GF-D8 (cell line): ENCODE measurements at places on chromosomes 16 and 17.

- DNase-seq: no peak
Observed at GRCh38 chr16:50643192-50643591, 37.9 kb downstream of the SNX20 start.

DNA sequence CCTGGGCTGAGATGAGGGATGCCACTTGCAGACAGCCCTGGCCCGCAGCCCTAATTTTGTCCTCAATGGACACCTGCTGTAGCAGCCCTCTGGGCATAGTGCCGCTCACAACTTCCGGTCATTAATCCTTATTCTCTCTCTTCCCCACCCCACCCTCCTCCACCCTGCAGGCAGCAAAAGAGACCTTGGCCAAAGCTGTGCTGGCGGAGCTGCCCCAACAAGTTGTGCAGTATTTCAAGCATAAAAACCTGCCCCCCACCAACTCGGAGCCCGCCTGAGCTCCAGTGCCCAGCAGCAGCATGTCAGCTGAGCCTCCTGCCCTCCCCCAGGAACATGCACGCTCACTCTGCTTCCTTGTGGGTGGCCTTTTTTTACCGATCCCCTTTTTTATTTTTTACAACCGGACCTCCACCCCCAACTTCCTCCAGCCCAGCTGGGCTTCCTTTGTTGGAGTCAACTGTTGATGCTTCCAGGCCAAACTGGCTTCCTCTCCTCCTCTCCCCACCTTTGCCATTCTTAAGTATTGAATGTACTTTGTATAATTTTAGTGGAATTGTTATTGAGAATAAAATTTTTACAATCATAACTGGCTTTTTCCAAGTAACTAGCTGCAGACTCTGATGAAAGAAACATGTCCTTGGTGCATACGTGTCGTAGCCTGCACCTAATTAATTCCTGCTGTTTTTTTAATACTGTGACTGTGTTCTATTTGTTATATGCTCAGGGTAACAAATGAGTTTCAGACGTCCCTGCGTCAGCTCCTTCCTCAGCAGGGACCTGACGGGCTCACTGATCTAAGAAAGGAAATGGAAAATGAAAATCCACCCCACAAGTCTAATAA lies 38.2 kb downstream of the PSME3IP1 start:
- DNase-seq: peak; percentile 84

DNA sequence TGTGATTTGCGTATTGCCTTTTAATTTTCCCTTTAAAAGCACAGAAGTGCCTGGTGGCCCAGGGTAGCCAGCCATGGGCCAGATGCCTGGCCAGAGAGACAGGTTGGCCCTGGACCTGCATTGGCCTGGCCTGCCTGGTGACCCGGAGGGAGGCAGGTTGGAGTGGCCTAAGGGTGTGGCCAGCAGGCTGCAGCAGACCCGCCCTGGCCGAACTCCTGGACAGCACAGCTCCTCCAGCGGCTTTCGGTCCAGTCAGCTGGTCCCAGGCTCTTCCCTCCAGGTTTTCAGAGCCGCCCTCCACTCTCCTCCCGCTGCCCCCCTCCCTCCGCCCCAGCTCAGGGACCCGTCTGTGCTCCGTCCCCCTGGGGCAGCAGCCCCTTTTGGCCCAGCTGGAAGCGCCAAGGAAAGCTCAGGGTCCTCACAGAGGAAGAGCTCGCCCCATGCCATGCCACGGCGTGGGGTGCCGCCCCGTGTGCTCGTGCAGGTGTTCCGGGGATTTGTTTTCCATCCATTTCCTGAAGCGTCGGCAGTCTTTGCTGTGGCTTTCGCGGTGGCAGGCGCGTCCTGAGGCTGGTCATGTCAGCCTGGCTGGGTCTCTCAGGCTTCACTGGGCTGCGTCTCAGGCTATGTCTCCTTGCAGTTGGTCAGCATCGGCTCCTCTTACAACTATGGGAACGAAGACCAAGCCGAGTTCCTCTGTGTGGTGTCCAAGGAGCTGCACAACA lies 18.1 kb downstream of the PRSS27 start:
- DNase-seq: no peak

- no peak for DNase-seq
Observed at GRCh38 chr17:32486111-32486700, 587 bp upstream of the CDK5R1 start.

GRCh38 chr16:85267414-85267945 lies 155.2 kb upstream of the CIBAR2 start:
- DNase-seq: no peak

- peak; percentile 93 for DNase-seq
Observed at GRCh38 chr16:11306997-11307638, 26.0 kb upstream of the PRM1 start.

DNA sequence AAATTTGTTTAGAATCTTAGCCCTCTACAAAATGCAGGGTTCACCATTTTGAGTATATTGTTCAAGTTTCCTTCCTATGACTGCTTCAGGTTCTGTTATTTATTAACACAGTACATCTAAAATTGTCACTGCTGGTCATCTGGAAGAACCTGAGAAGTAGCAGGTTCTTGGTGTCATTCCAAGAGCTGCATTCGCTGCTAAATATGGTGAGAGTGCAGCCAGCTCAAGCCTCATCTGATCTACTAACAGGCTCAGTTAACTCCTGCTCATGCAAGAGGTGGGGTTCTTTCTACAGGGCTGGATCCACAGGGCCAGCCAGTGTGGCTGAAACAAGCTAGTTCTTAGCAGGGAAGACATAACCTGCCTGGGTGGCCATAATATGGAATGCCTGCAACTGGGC lies 1946.1 kb downstream of the TP53TG3F start:
- no peak for DNase-seq

GRCh38 chr16:27867122-27868110 lies 196.1 kb downstream of the GSG1L start:
- DNase-seq: peak; percentile 40

DNA sequence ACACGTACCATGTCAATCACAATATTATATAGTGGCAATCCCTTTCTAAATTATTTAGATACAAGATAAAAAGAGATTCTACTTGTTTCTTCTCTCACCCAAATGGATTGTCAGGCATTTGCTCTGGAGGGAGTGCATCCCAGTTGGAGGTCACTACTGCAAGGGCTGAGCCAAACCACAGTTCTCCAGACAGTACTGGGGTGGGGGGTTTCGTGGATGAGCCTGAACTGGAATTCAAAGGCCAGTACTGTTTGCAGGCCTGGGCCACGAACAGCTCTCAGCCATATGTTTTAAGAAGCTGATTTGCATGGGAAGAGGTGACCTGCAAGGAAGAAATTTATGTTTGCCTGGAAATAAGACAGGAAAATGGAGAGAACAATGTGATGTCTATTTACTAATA lies 314.9 kb downstream of the PMP22 start:
- no peak for DNase-seq

DNA sequence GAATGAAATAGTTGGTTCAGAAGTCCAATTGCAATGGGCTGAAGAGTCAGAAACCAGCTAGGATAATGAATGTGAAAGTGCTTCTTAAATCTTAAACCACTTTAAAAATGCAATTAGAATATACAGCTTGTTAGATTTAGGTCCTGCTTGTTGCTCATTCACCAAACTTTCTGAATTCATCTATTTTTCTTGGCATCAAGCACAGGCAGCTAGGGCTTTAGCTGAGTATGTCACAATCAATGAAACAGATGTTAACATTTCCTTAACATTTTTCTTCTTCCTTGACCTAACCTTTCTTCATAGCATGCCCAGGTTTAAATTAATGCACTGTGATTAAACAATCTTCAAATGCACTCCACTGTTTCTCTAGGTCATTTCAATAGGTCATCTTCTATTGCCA lies 14.4 kb downstream of the KIF2B start:
- DNase-seq: no peak

GRCh38 chr16:20344611-20345010 lies 7.9 kb downstream of the UMOD start:
- no peak for DNase-seq

- no peak for DNase-seq
Observed at GRCh38 chr17:7911116-7911515, 5.0 kb downstream of the RNF227 start.

- DNase-seq: no peak
Observed at GRCh38 chr16:69767459-69768229, 5.5 kb downstream of the WWP2 start.

GRCh38 chr17:79444198-79444597 lies 166.7 kb downstream of the RBFOX3 start:
- DNase-seq: no peak

DNA sequence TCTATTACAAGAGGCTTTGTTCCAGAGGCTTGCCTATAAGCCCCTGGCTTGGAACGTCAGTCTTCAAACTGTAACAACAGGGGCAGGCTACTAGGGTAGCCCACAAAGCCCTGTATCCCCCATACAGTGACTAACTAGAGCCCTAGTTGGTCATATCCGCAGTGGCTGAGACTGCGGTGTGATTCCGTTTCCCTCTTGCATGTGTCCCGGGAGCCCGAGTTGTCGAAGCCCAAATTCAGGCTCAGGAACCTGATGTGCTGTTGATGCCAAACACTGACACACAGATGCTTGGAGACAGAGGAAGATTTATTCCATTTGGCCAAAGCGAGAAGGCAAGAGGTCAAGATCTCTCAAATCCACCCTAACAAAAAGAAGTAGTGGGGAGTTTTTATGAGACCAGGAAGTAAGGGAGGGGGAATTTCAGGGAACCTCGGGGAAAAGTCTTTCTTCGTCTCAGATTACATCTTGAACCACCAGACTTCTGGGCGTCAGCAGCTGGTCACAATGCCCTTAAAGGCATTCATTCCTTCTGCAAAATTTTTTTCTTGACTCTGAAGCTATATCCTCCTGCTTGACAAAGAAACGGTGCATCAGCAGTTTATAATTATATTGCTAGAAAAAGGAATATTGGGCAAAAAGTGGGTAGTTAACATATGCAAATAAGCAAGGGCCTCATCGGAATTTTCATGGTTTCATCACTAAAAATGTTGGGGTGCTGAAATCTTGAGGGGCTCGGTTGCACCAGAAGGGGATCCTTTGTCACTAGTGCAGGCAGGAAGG lies 879 bp downstream of the SLFN5 start:
- no peak for DNase-seq
